ENCODE measurements at places on chromosomes 3 and 15. TPM values are rescaled to one million over a fixed set of nuclear protein-coding genes. Genes with fewer than 3 reads are reported as not detected.

CCDC32 gene
- 14.5 TPM for total RNA-seq

- H3K4me3 ChIP-seq, result no peak overlapping the region
- no peak overlapping the region for H3K27ac ChIP-seq
- H3K36me3 ChIP-seq, result no peaks in the 10 kb centered on the region
- no peaks in the 10 kb centered on the region for H3K27me3 ChIP-seq
- no peaks in the 10 kb centered on the region for H3K4me1 ChIP-seq
Measured at GRCh38 chr3:186311441-186311840, 50.6 kb downstream of the DGKG start.

DNA sequence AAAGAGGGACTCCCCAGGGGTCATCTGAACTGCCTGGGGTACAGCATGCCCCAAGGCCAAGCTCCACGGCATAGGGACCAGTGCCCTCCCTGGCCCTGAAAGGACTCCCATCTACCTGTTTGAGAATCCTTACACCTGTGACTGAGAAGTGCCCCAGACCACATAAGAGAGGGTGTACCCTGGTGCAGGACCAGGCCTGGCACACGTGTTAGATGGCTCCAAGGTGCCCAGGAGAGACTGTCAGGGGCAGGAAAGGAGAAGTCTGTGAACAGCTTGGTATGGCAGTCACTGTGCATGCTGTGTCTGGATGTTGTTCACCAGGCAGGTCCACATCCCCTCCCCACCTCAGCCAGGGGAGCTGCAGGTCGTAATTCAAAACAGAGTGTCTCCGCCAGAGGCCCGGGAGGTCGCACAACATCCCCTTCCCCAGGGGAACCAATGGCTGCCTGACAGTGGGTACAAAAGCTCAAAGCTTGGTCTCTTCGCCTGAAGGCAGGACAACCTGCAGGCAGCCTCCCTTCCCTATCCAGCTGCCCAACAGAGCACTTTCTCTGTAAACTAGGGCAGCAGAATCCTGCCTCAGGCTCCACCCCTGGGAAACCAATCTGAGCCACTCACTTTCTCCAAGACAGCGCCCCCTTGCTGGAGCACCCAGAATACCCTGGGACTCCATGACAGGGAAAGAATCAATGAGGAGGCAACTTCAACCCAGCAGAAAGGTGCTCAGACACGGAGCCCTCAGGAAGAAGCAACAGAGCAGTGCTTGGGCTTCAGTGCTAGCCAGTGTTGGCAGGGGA lies 3.9 kb downstream of the NUP210 start:
- H3K36me3 ChIP-seq, result no peaks in the 10 kb centered on the region
- no peak for DNase-seq
- H3K27ac ChIP-seq, result no peak overlapping the region
- no peaks in the 10 kb centered on the region for H3K27me3 ChIP-seq
- no peak overlapping the region for H3K4me3 ChIP-seq
- H3K4me1 ChIP-seq, result no peaks in the 10 kb centered on the region

- no peaks in the 10 kb centered on the region for H3K36me3 ChIP-seq
- no peak for DNase-seq
- no peak overlapping the region for H3K4me3 ChIP-seq
- H3K27ac ChIP-seq, result peak overlapping the region; percentile 89
Measured at GRCh38 chr15:101168463-101168824, 83.4 kb downstream of the CHSY1 start.

DNA sequence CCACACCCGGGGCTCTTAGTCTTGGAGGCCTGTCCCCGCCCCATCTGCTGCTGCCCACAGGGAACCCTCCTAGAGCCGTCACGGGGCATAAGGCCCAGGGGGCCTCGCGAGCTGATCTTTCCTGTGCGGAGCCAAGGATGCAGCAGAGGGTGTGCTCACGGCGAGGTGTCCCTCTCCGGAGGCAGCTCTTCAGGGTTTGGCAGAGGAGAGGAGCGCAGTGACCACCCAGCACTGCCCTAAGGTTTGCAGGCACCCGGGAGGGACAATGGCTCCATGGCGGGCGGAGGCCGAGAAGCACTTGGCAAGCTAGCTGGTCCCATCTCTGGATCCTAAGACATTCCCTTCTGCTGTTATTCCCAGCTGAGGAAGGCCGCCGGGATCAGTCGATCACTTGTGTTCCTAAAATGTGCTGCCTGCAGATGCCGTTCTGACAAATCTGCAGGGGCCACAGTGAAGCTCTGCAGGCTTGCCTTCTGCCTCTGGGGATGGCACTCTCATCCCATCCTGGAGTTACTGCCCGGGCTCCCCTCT lies 47.4 kb upstream of the PCSK6 start:
- no peak for DNase-seq
- H3K36me3 ChIP-seq, result no peaks in the 10 kb centered on the region
- no peak overlapping the region for H3K4me3 ChIP-seq
- no peaks in the 10 kb centered on the region for H3K27me3 ChIP-seq

DNA sequence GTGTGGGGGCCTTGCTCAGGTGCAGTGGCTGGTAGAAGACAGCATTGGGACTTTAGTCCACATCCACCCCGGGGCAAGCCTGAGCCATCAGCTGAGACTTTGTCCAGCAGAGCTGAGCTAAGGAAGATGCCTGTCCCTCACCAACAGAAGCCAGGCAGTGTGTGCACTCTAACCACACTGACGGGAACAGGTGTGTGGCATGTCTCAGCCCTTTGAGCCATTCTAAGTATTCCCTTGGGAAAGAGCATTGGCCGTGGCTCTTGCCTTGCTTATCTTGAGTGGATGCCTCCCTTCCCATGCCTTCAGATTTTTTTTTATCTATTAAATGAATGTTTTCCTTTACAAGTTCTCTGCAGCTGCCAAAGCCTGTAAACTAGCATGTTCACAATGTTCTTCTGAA lies 3.5 kb downstream of the GABRA5 start:
- H3K4me3 ChIP-seq, result no peak overlapping the region
- H3K36me3 ChIP-seq, result no peaks in the 10 kb centered on the region
- no peaks in the 10 kb centered on the region for H3K27me3 ChIP-seq
- DNase-seq, result no peak
- H3K4me1 ChIP-seq, result no peaks in the 10 kb centered on the region

GRCh38 chr3:12577379-12577778 lies 20.5 kb downstream of the MKRN2 start:
- H3K36me3 ChIP-seq, result peaks cover 25% of the 10 kb centered on the region
- no peaks in the 10 kb centered on the region for H3K27me3 ChIP-seq
- H3K4me1 ChIP-seq, result peaks cover 13% of the 10 kb centered on the region
- DNase-seq, result no peak
- H3K4me3 ChIP-seq, result no peak overlapping the region

DNA sequence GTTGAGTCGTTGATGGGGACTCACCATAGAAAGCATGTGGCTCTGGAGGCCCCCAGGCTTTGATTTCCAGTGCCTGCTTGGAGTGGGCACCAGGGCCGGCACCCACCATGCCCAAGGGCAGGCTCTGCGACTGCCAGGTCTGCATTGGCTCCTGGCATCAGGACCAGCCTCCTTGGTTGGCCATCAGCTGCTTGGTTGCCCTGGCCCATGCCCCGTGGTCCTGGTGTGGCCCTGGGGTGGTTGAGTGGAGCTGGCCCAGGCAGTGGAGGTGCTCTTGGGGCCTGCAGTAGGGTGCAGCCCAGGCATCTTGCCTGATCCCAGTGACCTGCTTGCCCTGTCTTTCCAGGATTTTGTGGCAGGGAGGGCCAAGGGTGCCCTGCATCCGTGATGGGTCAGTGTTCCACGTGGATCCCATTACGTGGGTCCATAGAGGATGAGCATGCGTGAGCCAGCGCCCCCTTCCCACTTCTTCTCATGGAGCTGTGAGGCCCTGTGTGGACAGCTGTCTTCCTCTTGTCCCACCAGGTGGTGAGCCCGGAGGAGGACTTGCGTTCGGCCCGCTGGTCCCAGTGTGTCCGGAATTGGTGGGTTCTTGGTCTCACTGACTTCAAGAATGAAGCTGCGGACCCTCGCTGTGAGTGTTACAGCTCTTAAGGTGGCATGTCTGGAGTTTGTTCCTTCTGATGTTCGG lies 187.0 kb downstream of the UBE3A start:
- no peak overlapping the region for H3K4me3 ChIP-seq
- H3K36me3 ChIP-seq, result no peaks in the 10 kb centered on the region
- no peak for DNase-seq
- no peaks in the 10 kb centered on the region for H3K4me1 ChIP-seq
- H3K27me3 ChIP-seq, result no peaks in the 10 kb centered on the region
- H3K27ac ChIP-seq, result no peak overlapping the region

GRCh38 chr3:113166357-113166718 lies 45.0 kb upstream of the BOC start:
- no peaks in the 10 kb centered on the region for H3K36me3 ChIP-seq
- no peak overlapping the region for H3K27ac ChIP-seq
- no peak for DNase-seq
- H3K27me3 ChIP-seq, result no peaks in the 10 kb centered on the region

DNA sequence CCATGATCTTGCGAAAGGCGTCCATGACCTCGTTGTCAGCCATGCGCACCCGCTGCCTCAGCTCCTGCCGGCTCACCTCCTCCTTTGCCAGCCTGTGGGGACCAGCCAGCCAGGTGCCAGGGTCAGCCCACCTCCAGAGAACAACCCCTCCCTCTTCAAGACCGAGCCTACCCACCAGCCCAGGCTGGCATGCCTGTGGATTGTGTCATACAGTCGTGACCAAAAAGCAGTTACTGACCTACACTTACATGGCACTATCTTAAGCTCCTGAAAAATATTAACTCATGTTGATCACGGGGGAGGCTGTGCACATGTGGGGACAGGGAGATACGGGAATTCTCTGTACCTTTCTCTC lies 10.7 kb upstream of the CAMK1 start:
- peaks cover 2% of the 10 kb centered on the region for H3K4me1 ChIP-seq
- H3K27me3 ChIP-seq, result no peaks in the 10 kb centered on the region
- DNase-seq, result no peak

DNA sequence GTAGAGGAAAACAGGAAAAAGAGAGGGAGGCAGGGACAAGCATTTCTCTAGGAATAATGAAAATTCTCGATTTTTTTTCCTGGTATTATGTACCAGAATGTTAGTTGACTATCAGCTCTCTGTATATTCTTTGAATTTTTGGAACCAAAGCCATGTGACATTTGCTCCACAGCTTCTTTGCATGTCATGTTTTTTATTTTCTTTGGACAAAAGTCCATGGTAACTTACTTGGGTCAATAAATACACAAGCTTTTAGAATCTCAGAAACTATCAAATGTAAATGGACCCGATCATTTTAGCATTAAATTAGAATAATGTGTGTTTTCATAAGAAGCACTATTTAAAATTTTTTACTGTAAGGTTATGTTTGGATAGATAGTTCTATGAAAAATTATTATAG lies 320.5 kb downstream of the ZIC1 start:
- no peaks in the 10 kb centered on the region for H3K36me3 ChIP-seq
- no peak overlapping the region for H3K4me3 ChIP-seq
- H3K27ac ChIP-seq, result no peak overlapping the region
- DNase-seq, result no peak
- no peaks in the 10 kb centered on the region for H3K4me1 ChIP-seq
- no peaks in the 10 kb centered on the region for H3K27me3 ChIP-seq

All from fibroblast of lung (primary cell).